Naive B cell (primary cell): ENCODE measurements at places on chromosomes 1 and 21. TPM values are rescaled to one million over a fixed set of nuclear protein-coding genes. Genes with fewer than 3 reads are reported as not detected.

The KIF14 gene
- not detected for polyA plus RNA-seq

The NTNG1 gene
- polyA plus RNA-seq: 0.52 TPM

The SPRR2E gene
- not detected for polyA plus RNA-seq

The TRPM2 gene
- 3.9 TPM for polyA plus RNA-seq

GRCh38 chr21:33229784-33230544 is at the start of gene IFNAR2:
TSS of gene IFNAR2 (plus strand) at chr21:33229938. CDS start at chr21:33241923, 11,985 bp downstream.
- peak; percentile 68 for DNase-seq
- peak within 1 kb of the TSS; percentile 91 for H3K27ac ChIP-seq
- H3K36me3 ChIP-seq: peaks cover 10% of the 10 kb centered on the region
- H3K4me3 ChIP-seq: peak within 1 kb of the TSS; percentile 95

DNA sequence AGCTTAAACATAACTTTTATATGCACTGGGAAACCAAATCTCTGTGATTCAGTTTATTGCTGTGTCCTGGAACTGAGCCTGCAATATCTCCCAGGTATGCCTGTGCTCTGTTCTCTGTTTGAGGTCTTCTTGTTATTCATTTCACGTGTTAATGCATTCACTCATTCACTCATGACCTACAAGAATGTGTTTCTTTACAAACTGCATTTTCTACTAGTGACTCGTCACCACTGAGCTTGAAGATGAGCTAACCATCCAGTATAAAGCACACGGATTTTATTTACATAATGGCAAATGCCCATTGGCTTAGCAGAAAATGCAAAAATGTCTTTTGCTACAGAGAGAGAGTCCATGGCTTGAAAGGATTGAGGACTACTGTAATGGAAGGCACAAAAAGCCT is 75.0 kb upstream of the DUSP10 start:
- no peak for DNase-seq
- H3K27ac ChIP-seq: no peak overlapping the region
- H3K4me3 ChIP-seq: no peak overlapping the region
- no peaks in the 10 kb centered on the region for H3K36me3 ChIP-seq
- no peaks in the 10 kb centered on the region for H3K27me3 ChIP-seq
- peaks cover 2% of the 10 kb centered on the region for H3K4me1 ChIP-seq

The DR1 gene
- polyA plus RNA-seq: 53.3 TPM

The RGS21 gene
- polyA plus RNA-seq: not detected

The TNFRSF9 gene
- 0.38 TPM for polyA plus RNA-seq

GRCh38 chr1:205229399-205229871 is 1.7 kb downstream of the TMCC2 start:
- H3K36me3 ChIP-seq: no peaks in the 10 kb centered on the region
- peaks cover 18% of the 10 kb centered on the region for H3K27me3 ChIP-seq

DNA sequence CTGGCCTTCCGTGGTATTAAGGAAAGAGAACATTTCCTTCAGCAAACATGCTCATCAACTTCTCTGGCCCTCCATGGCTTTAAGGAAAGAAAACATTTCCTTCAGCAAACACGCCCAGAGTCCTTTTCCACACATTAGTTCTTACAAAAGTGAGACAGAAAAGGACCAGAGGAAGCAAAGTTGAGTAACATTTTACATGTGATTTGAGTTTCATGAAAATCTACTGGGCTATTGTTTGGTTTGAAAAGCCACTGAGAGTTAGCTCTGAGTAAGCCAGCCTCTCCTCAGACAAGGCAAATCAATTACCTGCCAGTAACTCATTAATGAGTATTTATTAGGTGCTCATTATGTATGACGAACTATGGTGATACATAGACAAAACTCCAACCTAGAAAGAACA is 78.0 kb downstream of the NID1 start:
- no peaks in the 10 kb centered on the region for H3K4me1 ChIP-seq
- no peak overlapping the region for H3K4me3 ChIP-seq
- no peak for DNase-seq
- H3K27me3 ChIP-seq: no peaks in the 10 kb centered on the region
- H3K27ac ChIP-seq: no peak overlapping the region
